NCI-H510A (cell line): ENCODE measurements at places on chromosomes 3 and 15.

- no peak for DNase-seq
These were observed 14.1 kb downstream of the KCNMB3 start for GRCh38 chr3:179236669-179237301.

GRCh38 chr3:194824100-194824499 is 138.4 kb downstream of the FAM43A start:
- DNase-seq = no peak

GRCh38 chr15:86608461-86609205 is 529.0 kb downstream of the AGBL1 start:
- no peak for DNase-seq

- no peak for DNase-seq
These were observed 160.1 kb upstream of the CCDC54 start for GRCh38 chr3:107217172-107217571.

DNA sequence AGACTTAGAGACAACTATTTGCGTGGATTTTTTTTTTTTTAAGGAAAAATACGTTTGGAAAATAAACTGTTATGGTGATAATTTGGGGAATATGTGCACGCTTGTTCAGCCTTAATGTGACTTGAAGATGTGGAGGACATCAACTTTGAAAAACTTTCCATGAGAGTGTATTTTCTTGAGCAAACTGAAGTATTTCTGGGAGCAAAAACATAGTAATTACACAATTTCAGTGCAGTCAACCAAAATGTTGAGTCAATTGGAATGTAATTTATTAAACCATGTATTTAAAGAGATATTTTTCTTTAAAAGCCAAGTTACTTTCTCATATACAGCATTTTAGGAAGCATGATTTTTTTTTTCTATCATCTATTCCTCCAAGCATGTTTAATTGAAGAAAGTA is 80.3 kb upstream of the FLNB start:
- no peak for DNase-seq

DNA sequence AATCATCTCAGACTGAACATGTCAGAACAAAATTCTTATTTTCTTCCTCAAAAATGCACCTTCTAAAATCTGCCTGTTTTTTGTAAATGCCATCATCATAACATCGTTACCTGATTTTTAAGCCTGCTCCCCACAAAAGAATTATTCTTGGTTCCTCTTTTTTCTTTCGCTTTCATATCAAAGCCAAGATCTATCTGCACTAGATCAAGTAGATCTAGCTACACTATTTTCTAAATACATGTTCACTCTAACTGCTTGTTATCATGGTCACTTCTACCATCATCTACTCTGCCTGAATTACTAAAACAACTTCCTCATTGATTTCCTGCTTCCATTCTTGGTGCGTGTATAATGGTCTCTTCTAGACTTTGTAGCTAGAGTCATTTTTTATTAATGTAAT is 217.7 kb downstream of the ARPP21 start:
- no peak for DNase-seq

DNA sequence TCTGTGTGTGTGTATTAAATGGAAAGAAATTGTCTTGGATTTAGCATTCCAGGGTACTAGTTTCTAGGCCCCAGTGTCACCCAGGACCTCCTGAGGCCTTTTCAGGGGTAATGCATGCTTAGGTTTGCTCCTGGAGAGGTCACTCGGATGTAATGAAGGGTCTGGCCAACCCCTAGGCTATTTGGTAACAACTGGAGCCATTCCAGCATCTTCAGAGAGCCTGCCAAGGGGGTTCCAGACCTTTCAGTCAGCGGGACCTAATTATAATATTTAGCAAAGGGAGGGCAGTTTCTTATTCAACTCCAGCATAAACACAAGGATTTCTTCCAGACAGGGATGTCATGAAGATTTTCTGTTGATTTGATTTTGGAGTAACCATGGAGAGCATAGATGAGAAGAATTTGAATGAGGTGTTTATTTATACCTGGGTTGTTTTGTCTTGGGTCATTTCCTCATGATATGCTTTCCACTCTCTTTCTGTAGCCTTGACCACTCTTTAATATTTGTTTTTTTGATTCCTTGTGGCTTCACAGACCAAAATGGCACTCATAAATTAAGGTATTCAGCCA is 17.4 kb downstream of the KAT2B start:
- no peak for DNase-seq

DNA sequence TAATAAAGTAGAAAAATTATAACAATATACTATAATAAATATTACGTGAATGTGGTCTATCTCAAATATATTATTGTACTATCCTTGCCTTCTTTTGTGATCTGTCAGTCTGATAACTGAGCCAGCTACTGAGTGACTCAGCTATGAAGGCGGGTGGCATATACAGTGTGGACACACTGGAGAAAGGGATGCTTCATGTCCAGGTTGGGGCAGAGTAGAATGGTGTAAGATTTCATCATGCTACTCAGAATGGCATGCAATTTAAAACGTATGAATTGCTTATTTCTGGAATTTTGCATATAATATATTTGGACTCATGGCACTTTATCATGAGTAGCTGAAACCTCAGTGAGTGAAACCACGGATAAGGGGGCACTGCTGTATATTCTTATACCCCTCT is 172.9 kb upstream of the TBC1D5 start:
- no peak for DNase-seq

GRCh38 chr3:45991341-45991740 is 4.3 kb downstream of the FYCO1 start:
- DNase-seq = no peak

- DNase-seq = no peak
These were observed 2.1 kb downstream of the TRA2B start for GRCh38 chr3:185935465-185936272.

- DNase-seq = no peak
These were observed 119.1 kb downstream of the ATG7 start for GRCh38 chr3:11391174-11391879.

DNA sequence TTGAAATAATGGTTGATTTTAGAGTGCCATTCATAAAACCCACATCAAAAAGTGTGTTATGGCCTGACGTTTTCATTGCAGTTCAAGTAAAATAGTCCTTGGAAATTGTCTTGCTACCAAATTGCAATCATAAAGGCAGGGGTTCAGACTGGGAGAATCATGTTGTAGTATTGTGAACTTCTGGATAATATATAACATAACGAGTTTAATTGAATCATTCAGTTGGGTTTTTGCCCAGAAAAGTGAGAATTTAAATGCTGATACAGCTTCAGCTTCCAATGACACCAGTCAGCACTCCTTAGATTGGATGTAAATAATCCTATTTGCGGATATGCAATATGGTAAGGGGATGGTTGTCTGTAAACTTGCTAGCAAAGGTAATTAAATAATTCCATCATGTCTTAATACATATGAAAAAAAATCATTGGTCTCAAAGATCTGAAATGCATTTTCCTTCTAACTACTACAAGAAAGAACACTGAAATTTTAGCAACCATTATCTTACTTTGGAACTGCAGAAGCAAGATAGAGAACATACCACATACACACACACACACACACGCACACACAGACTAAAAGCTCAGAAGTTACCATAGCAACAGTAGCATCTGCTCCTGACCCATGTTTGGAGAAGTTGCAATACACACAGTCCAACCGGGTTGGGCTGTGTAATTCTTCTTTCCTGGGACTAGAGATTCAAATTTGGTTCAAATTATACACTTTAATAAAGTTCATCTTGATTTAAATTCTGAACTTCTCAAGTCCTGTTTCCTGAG is 686.2 kb upstream of the NR2F2 start:
- no peak for DNase-seq

DNA sequence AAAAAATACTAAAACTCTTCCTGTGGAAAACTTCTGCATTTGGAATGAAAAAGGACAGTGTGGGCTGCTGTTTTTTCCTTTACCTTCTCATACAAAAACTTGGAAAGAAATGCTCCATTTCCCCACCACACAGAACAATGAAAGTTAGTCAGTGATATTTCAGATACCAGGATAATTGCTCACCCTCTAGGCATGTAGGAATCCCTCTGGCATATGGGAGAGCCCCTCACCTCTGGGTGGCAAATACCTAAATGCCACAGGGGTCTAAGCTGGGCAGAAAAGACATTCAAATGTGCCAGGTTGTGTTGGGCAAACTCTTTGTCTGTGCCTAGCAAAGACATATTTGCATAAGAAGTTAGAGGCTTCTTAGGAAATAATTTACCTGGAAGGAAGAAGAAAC is 560.3 kb upstream of the NR2F2 start:
- DNase-seq = no peak

GRCh38 chr3:14434498-14435151 is 32.2 kb downstream of the SLC6A6 start:
- DNase-seq = no peak

GRCh38 chr3:69353088-69353478 is 32.8 kb downstream of the FRMD4B start:
- DNase-seq = no peak

DNA sequence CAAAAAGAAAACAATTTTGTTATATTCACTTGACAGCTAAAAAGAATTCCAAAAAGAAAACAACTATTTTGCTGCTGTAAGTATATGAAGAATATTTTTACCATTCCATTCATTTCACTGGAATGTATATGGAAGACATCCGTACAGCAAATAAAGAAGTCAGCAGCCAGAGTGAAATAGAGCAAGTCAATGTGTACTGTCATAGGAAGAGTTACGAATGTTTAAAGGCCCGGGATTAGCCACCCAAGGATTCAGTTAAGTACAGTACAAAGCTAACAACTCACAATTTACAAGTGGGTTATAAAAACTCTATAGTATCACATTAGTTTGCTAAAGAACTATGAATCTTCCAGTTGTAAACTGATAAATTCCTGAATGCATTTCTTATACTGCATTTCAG is 14.4 kb upstream of the XXYLT1 start:
- no peak for DNase-seq

GRCh38 chr15:41790756-41791546 is 16.7 kb downstream of the MAPKBP1 start:
- no peak for DNase-seq

GRCh38 chr3:99430348-99431134 is 207.9 kb upstream of the COL8A1 start:
- DNase-seq = no peak

- no peak for DNase-seq
These were observed 103.1 kb upstream of the UNC13C start for GRCh38 chr15:53875139-53875538.

DNA sequence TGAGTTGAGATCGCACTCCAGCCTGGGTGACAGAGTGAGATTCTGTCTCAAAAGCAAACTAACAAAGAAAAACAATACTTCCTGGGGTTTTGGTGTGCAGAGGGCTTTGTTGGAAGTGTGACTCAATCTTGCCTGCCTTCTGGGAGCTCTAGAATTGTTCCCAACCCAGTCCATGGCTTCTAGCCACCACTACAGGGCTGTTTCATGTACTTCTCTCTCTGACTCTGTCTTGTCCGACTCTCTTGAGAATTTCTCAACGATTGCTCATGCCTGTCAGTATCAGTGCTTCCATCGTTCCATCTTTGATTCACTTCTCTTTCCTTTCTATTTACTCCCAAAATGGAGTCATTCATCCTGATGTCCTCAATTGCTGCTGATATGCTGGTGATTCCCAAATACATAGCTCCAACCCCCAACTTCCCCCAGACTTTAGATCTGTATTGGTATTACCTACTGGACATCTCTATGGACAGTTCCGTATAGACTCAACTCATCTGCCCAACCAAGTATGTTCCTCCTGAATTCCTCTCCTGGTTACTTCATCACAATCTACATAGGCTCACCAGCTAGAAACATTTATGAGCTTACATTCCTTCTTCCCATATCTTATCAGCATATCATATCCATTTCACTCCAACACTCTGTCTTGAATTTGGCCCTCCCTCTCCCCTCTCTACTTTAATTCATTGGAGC is 1.8 kb upstream of the AP2M1 start:
- DNase-seq = no peak

DNA sequence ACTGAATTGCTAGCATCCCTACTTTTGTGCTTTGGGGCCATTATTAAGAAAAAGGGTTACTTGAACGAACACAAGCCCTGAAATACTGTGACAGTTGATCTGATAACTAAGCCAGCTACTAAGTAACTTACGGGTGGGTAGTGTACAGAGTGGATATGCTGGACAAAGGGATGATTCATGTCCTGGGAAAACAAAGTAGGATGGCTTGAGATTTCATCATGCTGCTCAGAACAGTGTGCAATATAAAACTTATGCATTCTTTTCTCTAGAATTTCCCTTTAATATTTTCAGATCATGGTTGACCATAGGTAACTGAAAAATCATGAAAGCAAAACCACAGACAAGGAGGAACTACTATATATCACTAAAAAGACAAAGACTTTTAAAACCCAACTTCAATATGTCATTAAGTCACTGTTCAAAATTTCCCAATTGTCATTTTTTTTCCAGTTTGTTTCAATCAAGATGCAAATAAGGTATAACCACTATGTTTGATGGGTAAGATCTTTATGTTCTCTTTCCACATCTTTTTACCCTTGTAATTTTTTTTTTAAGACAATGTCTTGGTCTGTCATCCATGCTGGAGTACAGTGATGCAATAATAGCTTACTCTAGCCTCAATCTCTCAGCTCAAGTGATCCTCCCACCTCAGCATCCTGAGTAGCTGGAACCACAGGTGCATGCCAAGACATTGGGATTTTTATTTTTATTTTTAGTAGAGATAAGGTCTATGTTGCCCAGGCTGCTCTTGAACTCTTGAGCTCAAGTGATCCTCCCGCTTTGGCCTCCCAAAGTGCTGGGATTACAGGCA is 67.7 kb downstream of the IFT80 start:
- DNase-seq = no peak

DNA sequence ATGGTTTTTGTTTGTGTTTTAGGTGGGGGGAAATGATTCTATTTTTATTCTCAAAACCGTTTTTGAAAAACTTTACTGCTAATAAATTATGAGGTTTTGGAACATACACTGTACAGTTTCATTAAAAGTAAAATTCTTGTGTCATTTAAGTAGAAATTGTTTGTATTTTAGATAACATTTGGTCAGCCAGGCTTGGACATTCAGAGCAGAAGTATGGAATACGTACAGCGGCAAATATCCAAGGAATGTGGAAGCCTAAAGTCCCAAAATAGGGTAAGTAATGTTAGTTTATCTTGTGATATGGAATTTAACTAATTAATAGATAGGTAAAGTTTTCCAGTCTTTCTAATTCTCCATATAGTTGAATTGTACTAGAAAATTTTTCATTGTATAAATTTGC is 96.6 kb downstream of the SPRED1 start:
- no peak for DNase-seq

DNA sequence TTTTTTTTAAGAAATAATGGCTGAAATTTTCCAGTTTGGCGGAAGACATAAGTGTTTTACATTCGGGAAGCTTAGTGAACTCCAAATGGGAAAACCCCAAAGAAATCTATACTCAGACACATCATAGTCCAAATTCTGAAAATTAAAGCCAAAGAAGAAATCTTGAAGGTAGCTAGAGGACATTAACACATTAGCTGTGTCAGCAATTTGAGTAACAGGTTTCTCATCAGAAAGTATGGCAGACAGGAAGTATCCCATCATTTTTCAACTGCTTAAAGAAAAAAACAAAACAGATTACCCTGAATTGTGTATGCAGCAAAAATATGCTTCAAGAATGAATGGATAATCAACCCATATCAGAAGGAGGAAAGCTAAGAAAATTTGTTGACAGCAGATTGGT is 261.7 kb downstream of the DOCK3 start:
- DNase-seq = no peak
